ENCODE measurements at places on chromosomes 2 and 18.
A peak's percentile ranks its signal among the peaks of the same experiment; 100 is the strongest.

DNA sequence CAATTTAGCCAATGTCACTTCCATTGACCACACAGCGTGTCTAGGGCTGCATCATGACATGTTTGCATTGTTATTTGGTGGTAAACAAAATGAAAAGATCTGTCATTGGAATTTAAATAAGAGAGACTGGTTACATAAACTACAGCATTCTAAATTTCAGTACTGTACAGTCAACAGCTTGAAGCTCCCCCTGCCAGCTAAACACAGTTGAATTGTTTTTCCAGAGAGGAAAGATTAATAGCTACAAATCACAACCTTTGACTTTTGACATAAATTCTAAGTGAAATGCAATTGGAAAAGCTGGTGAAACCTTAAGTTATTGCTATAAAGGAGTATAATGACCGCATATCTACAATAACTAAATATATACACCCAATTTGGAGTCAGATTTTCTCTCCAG is 1600.0 kb upstream of the ACVR2A start:
- no peak for DNase-seq

GRCh38 chr2:135175177-135175576 is 123.1 kb downstream of the RAB3GAP1 start:
- no peak for DNase-seq

GRCh38 chr2:206657087-206657486 is 14.8 kb downstream of the FAM237A start:
- DNase-seq = no peak

- DNase-seq = peak; percentile 13
These were observed 51.8 kb downstream of the MTHFD2 start for GRCh38 chr2:74250189-74250631.

GRCh38 chr2:136399667-136400289 is 281.8 kb upstream of the CXCR4 start:
- DNase-seq = no peak

GRCh38 chr18:63368611-63369010 is 1.6 kb upstream of the KDSR start:
- no peak for DNase-seq

DNA sequence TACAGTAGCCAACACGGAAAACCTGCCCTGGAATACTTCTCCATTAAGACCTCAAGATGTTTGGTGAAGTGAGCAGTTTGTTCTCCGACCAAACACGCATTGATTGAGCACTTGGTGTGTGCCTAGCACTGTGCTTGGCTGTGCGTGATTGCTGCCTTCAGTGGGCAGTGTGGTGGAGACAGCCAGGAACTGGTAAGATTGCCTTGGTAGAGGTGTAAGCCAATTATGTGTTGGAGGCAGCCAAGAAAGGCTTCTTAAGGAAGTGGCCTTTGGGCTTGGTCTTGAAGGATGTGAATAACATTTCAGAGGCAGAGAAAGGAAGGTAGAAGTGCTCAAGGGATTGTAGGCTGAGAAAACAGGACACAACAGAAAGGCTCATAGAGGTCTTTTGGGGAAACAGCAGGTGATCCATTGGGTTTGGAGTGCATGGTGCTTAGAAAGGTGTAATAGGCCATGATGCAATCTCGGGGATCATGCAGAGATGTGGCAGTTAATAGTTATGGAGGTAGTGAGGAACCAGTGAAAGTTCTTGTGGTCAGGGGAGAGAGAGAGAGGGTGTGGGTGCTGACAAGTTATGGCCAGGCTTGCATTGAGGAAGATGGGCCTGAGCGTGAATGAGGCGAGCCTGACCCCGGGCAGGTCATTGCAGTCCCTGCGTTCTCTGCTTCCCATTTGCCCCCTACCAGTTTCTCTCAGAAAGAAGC is 6.3 kb downstream of the B3GNT2 start:
- no peak for DNase-seq

- DNase-seq = no peak
These were observed 64.6 kb downstream of the CD226 start for GRCh38 chr18:69882965-69883668.

DNA sequence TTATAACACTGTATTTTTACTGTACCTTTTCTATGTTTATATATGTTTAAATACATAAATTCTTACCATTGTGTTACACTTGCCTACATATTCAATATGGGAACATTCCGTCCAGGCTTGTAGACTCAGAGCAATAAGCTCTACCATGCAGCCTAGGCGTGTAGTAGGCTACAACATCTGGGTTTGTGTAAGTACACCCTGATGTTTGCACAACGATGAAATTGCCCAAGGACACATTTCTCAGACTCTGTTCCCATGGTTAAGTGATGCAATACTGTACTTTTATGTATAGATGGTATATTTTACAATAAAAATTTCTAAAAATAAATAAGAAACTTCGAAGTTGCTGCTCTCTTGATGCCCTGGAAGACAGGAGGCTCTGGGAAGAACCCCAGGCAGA is 38.4 kb downstream of the YPEL5 start:
- no peak for DNase-seq

- no peak for DNase-seq
These were observed 15.5 kb downstream of the LAMA1 start for GRCh38 chr18:7102131-7102530.

DNA sequence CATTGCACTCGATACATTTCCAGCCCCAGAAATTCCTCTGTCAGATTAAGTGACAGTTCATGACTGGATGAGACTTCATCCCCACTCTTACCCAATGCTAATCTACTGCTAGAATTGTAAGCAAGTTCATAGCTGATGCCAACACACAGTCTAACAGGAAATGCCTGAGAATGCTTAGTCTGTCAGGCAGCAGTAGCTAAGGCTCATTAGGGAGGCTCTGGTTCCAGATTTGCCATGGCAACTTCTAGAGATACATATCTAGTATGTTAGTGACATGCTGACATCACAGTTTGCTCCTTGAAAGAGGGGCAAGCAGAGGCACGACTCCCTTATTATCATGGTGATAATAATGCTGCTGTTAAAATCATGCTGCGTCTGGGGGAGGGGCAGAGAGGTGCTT is 198.4 kb downstream of the RBM43 start:
- DNase-seq = no peak

DNA sequence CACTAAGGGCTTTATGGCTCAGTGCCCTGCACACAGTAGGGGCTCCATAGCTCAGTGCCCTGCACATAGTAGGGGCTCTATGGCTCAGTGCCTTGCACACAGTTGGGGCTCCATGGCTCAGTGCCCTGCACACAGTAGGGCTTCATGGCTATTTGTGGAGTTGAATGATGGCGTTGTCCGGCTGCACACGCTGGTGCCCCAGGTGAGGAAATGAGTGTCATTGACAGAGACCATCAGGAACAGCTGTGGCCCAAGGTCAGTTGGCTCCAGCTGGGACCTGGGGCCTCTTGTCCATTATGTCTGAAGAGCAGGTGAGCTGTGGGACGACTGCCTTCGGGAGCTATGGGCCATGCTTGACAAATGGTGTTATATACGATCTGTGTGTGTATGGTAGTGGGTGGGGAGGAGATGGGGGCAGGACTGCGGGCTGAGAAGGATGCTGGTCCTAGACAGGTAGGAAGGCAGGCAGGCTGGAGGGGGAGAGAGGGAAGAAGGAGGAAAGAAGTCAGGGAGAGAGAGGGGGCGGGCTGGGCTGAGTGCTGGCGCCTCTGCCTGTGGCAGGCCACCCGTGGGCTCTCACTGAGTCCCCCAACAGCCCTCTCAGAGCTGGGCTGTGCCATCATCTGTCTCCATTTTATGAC is 130.6 kb downstream of the CLIP4 start:
- DNase-seq = no peak

DNA sequence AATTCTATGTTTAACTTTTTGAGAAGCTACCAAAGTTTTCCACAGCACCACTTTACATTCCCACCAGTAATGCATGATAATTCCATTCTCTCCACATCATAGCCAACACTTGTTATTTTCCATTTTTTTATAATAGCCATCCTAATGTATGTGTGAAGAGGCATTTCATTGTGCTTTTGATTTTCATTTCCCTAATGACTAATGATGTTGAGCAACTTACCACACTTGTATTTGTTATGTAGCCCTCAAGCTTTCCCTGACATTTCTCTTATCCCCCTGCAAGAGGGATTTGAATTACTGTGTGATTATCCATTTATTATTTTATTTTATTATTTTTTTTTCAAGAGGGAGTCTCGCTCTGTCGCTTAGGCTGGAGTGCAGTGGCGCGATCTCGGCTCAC is 23.6 kb upstream of the SOS1 start:
- DNase-seq = no peak

GRCh38 chr2:144705328-144706245 is 185.7 kb upstream of the ZEB2 start:
- no peak for DNase-seq

- no peak for DNase-seq
These were observed 60.2 kb downstream of the LYPD6B start for GRCh38 chr2:149098701-149099100.

- no peak for DNase-seq
These were observed 213.8 kb downstream of the SP3 start for GRCh38 chr2:173751245-173751975.

GRCh38 chr2:161223139-161223732 is 63.0 kb downstream of the TANK start:
- peak; percentile 47 for DNase-seq

GRCh38 chr2:126717928-126718327 is 62.0 kb downstream of the GYPC start:
- DNase-seq = no peak

- no peak for DNase-seq
These were observed 33.1 kb upstream of the NPC1 start for GRCh38 chr18:23619388-23619881.

DNA sequence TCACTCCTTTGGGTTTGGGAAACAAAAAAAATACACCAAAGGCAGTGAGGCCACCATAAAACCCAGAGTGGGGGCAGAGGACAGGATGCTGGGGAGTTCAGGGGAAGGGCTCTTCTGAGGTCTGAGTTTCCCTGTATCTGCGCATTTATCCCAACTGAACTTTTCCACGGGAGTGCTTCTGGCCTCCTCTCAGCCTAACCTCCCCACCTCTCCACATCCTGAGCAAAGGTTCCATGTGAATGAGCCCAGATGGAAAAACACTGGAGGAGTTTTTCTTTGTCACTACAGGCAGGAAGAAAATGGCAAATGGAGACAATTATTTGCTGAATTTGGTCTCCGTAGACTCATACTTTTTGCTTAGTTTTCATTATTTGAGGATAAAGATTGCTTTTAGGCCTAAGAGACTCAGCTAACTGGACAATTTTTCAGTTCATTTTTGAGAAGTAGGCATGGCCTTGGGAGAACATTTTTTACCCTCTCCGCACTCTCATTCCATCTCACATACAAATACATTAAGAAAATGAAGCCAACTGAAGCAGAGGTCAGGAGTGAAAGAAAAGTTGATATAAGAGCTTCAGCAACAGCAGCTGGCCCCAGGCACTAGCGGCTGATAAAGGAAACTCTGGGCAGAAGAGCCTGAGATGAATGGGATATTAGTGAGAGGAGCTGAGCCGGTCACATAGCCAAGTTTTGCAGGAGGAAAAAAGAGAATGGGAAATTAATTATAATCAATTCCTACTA is 82.6 kb upstream of the CYP1B1 start:
- DNase-seq = no peak

DNA sequence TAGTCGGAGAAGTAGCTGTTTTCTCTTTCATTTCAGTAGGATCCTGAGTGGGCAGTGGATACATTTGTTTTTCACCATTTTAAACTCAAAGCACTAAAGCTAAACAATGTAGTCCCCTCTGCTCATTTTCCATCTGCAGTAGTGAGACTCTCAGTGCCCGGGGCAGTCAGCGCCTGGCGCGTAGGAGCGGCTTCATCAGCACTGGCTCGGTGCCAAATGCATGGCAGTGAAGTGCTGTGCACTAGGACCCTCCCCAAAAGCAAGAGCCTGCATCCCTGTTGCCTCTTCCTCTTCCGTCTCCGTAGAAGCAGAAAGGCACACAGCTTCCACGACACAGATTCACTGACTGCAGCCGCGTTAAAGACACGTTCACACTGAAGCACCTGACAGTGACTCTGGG is 19.0 kb upstream of the ESPNL start:
- DNase-seq = peak; percentile 25

- DNase-seq = no peak
These were observed 325.0 kb upstream of the UBE2E3 start for GRCh38 chr2:180655393-180655792.

GRCh38 chr2:10277293-10278028 is 25.2 kb upstream of the HPCAL1 start:
- DNase-seq = no peak

DNA sequence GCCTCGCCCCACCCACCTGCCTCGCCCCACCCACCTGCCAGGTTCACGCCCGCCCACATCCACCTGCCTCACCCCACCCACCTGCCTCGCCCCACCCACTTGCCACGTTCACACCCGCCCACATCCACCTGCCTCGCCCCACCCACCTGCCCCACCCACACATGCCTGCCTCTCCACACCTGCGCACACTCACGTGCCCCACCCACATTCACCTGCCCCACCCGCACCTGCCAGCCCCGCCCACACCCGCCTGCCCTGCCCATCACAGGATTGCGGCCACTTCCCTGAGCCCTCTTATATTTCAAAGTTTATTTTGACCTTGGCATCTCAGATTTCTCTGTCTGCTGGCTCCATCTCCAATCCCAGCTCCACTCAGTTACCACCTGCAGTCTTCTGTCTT is 217.5 kb upstream of the SOX11 start:
- DNase-seq = no peak

DNA sequence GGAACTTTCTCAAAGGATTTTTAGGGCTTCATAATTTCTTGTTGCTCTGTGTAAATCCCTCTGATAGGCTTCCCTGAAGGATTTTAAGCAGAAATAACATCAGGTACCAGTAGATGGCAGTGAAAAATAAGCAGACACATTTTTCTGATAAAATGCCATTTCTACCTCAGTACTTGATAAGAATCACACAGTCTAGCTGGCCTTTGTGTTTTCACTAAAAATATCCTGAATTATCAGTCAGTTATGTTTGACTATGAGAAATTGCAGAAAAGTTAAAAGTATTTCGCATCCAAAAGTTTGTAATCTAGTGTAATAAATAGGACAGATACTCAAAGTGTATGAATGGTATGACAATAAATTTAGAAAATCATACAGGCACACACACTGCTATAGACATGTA is 68.7 kb downstream of the DNAJC10 start:
- no peak for DNase-seq

DNA sequence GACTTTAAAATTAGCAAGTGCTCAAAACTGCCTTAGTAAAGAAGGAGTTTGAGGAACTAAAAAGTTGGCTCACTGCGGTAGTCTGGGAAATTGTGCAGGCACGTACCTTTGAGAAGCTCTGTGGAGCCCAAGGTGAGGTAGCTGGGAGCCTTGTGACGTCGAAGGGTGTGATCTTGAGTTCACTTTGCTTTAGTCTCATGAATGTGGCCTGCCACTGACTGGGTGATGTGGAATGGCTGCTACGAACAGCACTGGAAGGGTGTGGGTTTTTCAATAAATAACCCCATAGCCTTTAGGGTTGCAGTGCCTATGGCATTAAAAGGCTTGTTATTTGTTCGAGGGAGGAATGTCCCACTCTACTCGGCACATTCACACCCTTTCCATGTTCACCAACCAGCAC is 312.3 kb downstream of the PRKCE start:
- no peak for DNase-seq

- no peak for DNase-seq
These were observed 3.6 kb downstream of the DYNC2LI1 start for GRCh38 chr2:43777306-43777926.
